ENCODE measurements at places on chromosomes 2 and 18.

DNA sequence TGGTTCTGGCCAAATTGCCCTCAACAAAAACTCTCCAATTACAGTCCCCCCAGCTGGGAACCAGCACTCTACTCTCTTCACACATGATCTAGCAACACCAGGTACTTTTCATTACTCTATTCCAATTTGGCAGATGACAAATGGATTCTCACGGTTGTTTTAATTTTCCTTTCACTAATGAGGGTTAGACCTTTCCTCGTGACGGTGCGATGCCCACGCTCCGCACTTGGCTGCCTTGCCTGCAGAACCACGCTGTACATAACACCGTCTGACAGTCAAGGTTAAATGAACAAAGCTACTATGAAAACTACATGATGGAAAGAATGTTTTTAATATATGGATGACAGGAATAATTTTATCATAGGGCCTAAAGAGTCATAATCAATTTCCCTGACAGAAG lies 141.5 kb downstream of the FBXO15 start:
- DNase-seq, result no peak

DNA sequence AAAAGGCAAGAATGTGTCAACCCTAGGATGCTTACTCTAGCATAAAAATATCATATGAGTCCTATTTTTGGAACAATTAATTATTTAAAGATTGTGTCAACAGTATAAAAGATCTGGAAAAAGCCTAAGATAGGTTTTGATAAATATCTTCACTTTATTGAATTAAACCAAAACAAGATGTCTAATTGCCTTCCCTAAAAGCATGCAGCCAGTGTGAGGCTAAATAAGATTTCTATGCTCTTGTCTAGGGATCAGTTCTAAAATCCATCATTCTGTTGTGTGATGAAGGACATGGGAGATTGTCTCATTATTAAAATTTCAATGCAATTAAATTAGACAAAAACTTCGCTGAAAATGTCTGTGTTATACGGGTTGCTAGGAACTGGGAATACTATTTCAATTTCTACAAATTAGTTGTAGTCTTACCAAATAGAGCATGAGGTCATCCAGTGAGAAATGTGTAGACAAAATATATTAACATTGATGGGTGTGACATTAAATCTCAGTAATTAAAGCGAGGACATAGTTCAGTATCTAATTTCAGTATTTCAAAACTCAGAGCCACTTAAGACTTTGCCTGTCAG lies 535.6 kb upstream of the FSIP2 start:
- DNase-seq, result no peak

GRCh38 chr2:102269200-102269524 lies 42.2 kb upstream of the IL1RL1 start:
- no peak for DNase-seq

GRCh38 chr2:214107726-214108125 lies 303.1 kb upstream of the VWC2L start:
- no peak for DNase-seq

DNA sequence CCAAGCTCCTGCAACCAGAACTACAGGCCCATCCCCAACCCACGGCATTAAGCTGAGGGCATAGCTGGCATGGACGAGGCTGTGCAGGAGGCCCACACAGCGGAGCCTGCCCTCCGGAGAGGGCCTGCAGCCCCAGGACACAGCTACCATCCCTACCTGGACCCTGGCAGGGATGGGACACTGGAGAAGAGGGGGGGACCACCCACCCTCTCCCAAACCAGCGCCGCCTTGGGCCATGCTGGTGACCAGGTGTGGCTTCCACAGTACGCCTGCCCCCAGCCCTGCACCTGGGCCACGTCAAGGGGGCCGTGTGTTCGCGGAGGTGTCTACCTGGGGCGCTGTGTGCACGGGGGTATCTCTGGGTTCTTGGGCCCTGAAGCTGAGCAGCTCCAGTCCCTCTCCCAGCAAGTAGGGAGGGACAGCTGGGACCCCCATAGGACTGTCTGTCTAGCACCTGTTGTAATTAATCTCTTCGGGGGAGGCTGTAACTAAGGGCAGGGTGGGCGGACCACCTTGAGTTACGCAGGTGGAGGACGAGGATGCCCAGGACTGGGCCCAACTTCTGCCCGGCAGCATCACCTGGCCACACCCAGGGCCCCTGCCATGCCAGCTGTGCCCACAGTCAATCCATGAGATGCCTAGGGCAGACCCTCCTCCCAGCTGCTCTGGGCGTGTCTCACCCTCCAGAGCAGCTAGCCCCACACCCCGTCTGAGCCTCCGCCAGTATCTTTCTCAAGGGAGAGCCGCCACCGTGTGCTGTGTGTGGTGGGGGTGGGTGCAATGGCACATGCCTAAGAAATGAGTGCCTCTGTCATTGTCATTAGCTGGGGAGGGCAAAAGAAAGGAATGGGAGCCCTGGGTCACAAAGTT lies 18.3 kb downstream of the HS6ST1 start:
- no peak for DNase-seq

- DNase-seq, result no peak
Measured at GRCh38 chr2:161373942-161374341, 42.2 kb upstream of the TBR1 start.

DNA sequence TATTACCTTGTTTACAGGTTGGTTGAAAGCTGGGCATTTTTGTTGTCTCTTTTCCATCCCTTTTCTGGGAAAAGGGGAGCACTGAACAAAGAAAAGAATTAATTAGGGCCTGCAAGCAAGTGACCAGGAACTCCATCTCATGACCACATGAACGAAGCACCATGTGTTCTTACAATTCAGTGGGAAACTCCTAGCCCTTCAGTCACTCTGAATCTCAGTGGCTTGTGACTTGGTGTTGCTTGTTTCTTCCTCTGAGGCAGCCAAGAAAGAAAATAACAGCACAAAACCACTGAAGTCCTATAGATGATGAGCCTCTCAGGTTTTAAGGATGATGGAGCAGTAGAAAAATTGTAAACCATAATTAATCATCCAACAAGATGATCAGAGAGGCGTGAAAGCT lies 129.1 kb upstream of the CAB39 start:
- DNase-seq, result no peak

DNA sequence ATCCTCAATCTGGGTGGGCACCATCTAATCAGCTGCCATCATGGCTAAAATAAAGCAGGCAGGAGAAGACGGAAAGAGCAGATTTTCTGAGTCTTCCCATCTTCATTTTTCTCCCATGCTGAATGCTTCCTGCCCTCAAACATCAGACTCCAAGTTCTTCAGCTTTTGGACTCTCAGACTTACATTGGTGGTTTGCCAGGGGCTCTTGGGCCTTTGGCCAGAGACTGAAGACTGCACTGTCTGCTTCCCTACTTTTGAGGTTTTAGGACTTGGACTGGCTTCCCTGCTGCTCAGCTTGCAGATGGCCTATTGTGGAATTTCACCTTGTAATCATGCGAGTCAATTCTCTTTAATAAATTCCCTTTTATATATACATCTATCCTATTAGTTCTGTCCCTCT lies 36.6 kb downstream of the DIPK1C start:
- DNase-seq, result no peak

DNA sequence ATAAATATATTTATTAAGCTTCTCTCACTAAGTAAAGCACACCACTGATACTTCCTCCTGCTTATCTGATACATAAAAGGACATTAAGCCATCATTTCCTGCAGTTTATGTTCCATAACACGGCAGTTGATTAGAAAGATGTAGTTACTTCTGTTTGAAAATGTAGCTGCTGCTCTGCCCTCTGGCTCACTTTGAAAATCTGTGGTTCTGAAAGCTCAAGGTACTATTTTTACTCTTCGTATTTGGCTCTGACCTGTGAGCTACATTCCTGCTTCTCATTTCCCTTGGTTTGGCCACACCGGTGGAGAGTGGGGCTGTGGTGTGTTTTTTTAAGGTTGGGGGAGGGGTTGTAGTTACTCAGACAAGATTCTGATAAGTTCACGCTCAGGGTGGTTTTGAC lies 12.8 kb upstream of the TTN start:
- DNase-seq, result no peak

GRCh38 chr2:122340246-122340645 lies 584.8 kb downstream of the TSN start:
- no peak for DNase-seq

- no peak for DNase-seq
Measured at GRCh38 chr2:157441072-157441454, 2.8 kb downstream of the CYTIP start.

- no peak for DNase-seq
Measured at GRCh38 chr2:46939626-46940359, 24.2 kb upstream of the MCFD2 start.

GRCh38 chr18:22167091-22167470 lies 2.3 kb upstream of the GATA6 start:
- DNase-seq, result no peak

DNA sequence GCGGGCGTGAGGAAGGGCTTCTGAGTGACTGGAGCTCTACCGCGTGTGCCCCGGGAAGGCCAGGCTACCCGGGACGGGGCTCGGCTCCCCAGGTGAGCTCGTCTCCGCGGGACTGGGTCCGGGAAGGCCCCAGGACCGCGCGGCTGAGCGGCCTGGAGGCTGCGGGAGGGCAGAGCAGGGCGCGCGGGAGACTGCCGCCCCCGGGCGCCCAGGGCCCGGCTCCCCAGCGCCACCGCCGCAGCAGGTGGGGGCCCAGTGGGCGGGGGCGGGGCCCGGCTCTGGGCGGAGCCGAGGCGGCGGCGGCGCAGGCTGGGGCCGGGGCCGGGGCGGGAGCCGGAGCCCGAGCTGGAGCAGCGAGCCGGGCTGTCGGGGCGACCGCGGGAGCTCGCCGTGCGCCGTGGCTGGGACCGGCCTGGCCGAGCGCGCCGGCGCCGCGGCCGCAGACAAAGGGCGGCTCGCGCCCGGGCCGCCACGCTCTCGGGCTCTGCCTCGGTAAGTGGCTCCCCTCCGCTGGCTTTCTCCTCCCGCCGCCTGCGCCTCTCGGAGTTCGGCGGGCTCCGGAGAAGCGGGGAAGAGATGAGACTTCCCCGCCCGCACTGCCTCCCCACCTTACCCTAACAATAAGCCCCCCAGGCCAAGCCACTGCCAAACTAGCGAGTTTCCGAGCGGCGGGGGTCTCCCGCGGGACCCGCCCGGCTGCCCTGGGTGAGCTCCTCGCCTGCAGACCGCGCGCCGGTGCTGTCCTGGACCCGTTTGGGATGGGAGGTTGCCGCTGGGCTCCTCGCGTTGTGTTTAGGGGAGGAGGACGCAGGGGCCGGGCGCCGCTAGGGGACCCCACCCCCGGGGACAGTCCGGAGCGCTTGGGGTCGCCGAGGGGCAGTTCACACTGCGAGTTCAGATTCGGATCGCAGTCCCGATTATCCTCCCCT lies at the start of gene MAPK4:
Gene MAPK4 (plus strand): TSS at position 336 of the 929 bp plus-strand sequence. CDS start 103,872 bp downstream, outside the sequence.
- DNase-seq, result no peak

- no peak for DNase-seq
Measured at GRCh38 chr2:119119999-119120756, 38.4 kb downstream of the C1QL2 start.

- DNase-seq, result peak; percentile 8
Measured at GRCh38 chr18:10242936-10243680, 211.3 kb upstream of the APCDD1 start.

GRCh38 chr2:136055929-136056688 lies 61.8 kb downstream of the CXCR4 start:
- no peak for DNase-seq

DNA sequence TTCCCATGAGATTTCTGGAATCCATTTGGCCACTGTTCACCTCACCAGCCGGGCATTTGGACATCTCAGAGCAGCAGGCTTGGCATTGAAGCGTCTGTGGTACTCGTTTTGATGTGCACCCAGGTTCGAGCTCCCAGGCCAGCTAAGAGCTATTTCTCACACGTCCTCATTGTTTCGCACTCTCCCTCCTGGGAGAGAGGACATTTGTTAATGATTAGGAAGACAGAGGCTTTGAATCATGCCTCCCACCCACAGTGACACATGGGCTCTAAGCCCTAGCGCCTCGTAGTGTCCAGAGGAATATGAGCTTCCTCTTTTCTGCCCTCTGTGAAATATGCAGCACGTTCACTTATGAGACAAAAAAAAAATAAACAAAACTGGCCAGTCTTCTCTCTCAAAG lies 361.8 kb downstream of the RND3 start:
- no peak for DNase-seq

DNA sequence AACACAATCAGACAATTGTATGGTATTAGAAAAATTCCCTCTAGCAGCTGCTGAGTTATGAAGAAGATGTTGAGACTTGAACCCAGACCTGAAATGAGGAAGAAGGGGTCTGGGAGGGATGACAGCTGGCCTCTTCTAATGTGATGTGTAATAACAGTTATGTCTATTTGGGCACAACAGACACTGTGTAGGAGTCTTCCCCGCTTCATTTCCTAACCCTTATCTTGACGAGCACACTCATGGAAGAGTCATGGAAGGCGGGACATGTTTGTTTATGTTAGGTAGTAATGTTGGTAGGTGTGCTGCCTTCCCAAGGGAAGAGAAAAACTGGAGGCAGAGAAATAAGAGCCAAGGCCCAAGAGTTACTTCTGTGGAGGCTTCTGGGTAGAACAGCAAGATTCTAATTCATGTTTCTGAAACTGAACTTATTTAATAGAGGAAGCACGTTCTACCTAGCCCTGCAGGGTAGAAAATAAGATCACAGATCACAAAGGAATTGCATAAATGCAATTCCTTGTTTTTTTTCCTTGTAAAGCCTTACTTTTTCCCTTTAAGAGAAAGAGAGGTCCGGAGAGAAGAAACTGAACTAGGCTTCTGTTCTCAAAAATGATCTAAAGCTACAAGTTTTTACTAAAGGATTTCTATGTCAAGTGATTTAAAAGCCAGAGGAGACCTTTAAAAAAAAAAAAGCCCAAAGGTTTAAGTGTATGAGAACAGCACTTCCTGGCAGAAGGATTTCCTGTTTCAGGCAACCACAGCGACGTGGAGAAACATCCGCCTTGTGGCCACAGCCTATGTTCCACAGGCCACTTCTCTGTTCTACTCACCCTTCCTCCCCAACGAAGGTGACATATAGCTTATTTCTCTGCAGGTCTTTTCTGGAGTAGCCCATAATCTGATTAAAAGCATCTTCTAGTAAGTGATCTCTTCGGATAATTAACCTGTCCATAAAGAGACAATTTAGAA lies 68.5 kb upstream of the STK17B start:
- DNase-seq, result no peak

GRCh38 chr2:72103161-72103560 lies 44.5 kb downstream of the CYP26B1 start:
- DNase-seq, result no peak

- DNase-seq, result no peak
Measured at GRCh38 chr2:62089658-62090057, 106.3 kb upstream of the B3GNT2 start.

GRCh38 chr2:30425326-30425725 lies 21.7 kb upstream of the LCLAT1 start:
- no peak for DNase-seq

GRCh38 chr2:181095486-181095885 lies 115.1 kb downstream of the UBE2E3 start:
- DNase-seq, result no peak

GRCh38 chr18:43108882-43109281 lies 6.6 kb downstream of the RIT2 start:
- DNase-seq, result no peak

Data from COLO829 (cell line).